ENCODE measurements at places on chromosomes 7 and 10.

DNA sequence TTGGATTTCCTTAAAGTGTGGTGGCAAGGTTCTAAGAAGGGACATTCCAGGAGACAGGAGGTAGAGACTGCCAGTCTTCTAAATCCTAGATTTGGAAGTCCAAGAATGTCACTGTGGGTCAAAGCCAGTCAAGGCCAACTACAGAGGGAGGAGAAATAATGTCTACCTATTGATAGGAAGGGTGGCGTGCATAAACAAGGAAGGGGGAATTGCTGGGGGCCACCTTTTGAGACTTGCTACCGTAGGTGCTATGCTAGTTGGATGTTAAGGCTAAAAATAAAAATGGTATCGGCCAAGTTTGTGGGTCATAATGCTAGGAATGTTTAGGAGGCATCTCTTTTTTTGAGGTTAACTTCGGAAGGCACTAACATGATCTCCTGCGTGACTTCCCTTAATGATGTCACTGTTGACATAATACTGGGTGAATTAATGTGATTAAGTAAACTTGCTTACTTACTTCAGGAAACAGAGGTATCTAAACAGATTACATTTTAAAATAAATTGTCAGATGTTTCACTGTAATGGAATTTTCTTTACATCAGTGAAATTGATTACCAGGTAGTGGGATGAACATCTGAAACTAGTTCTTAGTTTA, 4.8 kb downstream of the BTRC start:
- no peak for DNase-seq

DNA sequence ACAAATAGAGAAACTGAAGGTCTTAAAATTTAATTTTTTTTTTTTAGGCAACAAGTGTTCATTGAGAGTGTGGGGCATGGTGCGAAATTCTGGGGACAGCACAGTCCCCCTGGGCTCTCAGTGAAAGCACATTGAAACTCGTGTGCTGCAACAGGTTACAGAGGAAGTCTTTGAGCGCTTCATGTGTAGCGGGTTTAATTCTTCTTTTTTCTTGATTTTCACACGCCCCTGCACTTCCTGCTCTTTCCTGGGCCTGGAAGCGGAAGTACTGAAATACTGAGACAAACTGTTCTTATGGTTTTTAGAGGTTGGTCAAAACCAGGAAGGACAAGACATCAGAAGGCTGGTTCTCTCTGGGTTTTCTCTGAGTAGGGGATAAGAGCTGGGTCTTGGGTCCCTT, 203.5 kb downstream of the PTEN start:
- DNase-seq: no peak

DNA sequence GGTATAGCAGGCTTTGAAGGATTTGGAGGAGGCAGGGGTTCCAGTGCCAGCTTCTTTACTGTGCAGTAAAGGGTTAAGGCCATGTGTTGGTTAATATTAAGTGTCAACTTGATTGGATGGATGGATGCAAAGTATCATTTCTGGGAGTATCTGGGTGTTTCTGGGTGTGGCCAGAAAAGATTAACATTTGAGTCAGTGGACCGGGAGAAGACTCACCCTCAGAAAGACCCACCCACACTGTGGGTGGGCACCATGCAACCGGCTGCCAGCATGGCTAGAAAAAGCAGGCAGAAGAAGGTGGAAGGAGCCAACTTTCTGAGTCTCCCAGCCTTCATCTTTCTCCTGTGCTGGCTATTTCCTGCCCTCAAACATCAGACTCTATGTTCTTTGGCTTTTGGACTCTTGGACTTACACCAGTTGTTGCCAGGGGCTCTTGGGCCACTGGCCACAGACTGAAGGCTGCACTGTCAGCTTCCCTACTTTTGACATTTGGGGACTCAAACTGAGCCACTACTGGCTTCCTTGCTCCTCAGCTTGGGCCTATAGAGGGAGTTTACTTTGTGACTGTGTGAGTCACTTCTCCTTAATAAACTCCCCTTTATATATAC, 6.8 kb upstream of the TRUB1 start:
- no peak for DNase-seq

- no peak for DNase-seq
Observed at GRCh38 chr7:195010-195829, 2.8 kb downstream of the FAM20C start.

- peak; percentile 82 for DNase-seq
Observed at GRCh38 chr7:157432541-157432956, 95.7 kb downstream of the DNAJB6 start.

GRCh38 chr10:1515780-1516491, 221.4 kb downstream of the ADARB2 start:
- no peak for DNase-seq

GRCh38 chr7:21624320-21624719, 81.5 kb downstream of the DNAH11 start:
- no peak for DNase-seq

- no peak for DNase-seq
Observed at GRCh38 chr10:132964231-132964630, 21.9 kb upstream of the CFAP46 start.

DNA sequence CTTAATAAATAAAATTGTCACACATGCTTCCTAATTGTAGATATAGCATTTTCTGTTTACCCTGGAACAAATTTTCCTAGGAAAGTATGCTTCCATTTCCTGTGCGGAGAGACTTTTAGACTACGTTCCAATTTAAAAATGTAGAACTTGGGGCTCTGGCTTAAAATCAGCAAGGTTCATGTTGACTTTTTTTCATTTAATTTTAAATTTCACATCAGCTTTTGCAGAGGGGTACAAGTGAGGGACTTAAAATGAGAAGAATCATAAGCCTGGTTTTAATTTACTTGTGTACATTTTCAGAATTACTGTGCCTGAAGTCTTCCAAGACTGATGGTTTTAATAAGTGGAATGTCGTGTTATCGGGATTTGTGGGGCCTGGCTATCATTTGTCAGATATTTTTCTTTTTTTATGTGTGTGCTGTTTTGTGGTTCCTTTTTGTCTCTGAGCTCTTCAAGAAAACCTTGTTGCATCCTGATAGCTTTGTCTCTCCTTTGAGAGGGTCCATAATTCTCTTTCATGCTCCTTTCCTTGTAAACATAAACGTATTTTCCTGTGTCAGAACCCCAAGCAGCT, 8.8 kb upstream of the ATRNL1 start:
- DNase-seq: no peak

- no peak for DNase-seq
Observed at GRCh38 chr7:112431803-112432202, 18.5 kb upstream of the IFRD1 start.

GRCh38 chr10:49407151-49407550, 11.3 kb upstream of the DRGX start:
- DNase-seq: no peak

GRCh38 chr10:43691485-43691884, 42.8 kb upstream of the ZNF32 start:
- DNase-seq: no peak

DNA sequence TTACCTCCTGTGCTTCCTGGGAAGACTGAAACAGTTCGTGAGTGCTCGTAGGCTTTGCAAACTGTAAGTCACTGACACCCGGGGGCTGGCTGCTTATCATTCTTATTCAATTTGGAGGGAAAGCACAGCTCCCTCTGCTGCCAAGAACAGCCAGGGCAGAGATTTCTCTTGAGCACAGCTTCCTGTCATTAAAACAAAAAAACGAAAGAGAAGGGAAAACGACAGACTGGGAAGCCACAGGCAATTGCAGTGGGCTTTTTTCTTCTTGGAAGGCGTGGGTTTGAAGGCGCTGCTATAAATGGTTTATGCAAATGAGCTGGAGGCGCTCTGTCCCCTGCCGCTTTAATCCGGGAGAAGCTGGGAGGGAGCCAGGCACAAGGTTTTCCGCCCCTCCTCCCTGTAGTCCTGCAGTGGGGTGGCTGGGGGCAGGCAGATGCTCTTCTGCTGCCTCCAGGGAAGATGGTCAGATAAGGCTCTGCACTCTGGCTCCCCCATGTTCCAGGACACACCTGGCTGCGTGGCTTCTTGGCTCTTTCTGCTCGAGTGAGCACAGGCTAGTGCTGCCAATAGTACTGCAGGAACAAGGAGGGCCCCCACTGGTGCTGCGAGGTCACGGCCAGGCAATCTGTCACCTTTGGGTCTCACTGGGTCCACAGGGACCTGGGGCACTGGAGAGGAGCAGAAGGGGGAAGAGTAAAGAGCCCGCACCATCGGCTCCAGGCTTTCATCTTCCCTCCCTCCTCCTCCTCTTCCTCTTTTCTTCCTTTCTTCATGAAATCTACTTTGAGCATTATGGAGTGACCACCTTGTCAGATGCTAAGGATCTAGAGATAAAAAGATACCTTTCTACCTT, 49.5 kb downstream of the NEURL1 start:
- DNase-seq: peak; percentile 52

GRCh38 chr7:22655781-22656180, 71.2 kb upstream of the IL6 start:
- no peak for DNase-seq

DNA sequence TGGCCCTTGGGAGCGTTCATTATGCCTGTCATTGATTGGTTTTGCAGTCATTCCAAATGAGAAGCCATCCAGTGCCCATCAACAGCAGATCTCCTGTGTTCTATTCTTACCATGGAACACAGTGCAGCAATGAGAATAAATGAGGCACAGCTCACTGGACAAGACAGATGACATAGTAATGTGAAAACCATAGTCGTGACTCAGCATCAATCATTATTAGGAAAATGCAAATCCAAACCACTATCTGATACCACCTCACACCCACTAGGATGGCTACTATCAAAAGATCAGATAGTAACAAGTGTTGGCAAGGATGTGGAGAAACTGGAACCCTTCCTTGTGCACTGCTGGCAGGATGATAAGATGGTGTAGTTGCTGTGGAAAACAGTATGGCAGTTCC, 144.7 kb downstream of the ARHGAP22 start:
- no peak for DNase-seq

- DNase-seq: no peak
Observed at GRCh38 chr10:99431190-99431760, 851 bp upstream of the GOT1 start.

DNA sequence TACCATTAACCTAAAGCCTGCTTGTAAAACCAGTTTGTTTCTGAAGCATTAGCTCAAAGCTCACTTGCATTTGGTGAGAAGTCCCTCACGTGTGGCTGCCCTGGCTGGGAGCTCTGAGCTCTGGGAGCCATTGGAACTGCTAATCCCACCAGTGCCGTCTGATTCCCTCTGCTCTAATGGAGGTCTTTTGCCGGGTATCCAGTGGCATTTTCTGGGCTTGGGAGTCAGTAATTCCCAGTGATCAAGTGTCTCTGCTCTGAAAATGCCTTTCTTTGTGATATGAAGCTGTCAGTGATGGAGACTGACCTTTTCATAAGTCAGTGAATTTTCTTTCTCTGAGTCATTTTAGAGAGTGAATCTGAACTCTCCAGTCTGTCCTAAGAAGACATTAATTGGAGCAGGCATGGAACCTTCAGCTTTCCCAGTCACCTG, 36.9 kb upstream of the FAM20C start:
- DNase-seq: no peak

- no peak for DNase-seq
Observed at GRCh38 chr7:30433506-30433905, 45.1 kb downstream of the NOD1 start.

GRCh38 chr10:24307696-24308485, 99.0 kb downstream of the KIAA1217 start:
- no peak for DNase-seq

DNA sequence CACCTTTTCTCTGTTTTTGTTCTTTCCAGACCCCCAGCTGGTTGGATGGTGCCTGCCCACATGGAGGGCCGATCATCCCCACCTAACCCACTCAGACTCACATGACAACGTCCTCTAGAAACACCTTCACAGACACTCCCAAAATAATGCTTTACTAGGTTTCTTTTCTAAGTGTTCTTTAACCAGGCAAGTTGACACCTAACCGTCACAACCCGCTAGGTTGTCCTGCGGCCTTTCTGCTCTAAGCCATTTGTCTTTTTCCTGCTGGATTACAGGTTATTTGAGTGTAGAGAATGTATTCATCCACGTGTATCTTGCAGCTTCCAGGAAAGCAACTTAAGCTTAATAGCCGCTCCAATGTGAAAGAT, 54.8 kb downstream of the CHN2 start:
- no peak for DNase-seq

- DNase-seq: peak; percentile 89
Observed at GRCh38 chr10:17386616-17387075, 67.7 kb downstream of the ST8SIA6 start.

- no peak for DNase-seq
Observed at GRCh38 chr10:5404208-5405041, at the start of gene TUBAL3. Gene TUBAL3, minus strand, starts transcription at chr10:5404828. Its CDS starts 36 bp downstream, at chr10:5404792.

All from NT2/D1 (cell line).